ENCODE measurements at places on chromosomes 11 and 22. TPM values are rescaled to one million over a fixed set of nuclear protein-coding genes. Genes with fewer than 3 reads are reported as not detected.

Gene ACTN3
- not detected for polyA plus RNA-seq

Gene LSP1
- 55.9 TPM for polyA plus RNA-seq

Gene CRYBB2
- polyA plus RNA-seq: not detected

Gene SCGB1C1
- polyA plus RNA-seq: not detected

Gene SLC17A6
- not detected for polyA plus RNA-seq

Gene CNGA4
- 0.16 TPM for polyA plus RNA-seq

Gene OR4A5
- polyA plus RNA-seq: not detected

Gene ST14
- polyA plus RNA-seq: 51.7 TPM

Gene CARD16
- polyA plus RNA-seq: 119 TPM

Gene MMP11
- polyA plus RNA-seq: not detected

Gene DSCAML1
- polyA plus RNA-seq: 0.23 TPM

Gene CCDC15
- 0.60 TPM for polyA plus RNA-seq

Gene SCARF2
- 1.9 TPM for polyA plus RNA-seq

Gene ACR
- not detected for polyA plus RNA-seq

Gene RHOD
- 11.2 TPM for polyA plus RNA-seq

Gene APLNR
- polyA plus RNA-seq: 2.6 TPM

Gene MOGAT2
- polyA plus RNA-seq: 28.2 TPM

Gene BBOX1
- polyA plus RNA-seq: not detected

Gene MS4A1
- polyA plus RNA-seq: 0.69 TPM

Gene RTN4RL2
- not detected for polyA plus RNA-seq

Gene NPAS4
- polyA plus RNA-seq: 0.19 TPM

Gene KCTD14
- 15.0 TPM for polyA plus RNA-seq

Gene SCGB1D2
- polyA plus RNA-seq: not detected

Gene GDPD4
- not detected for polyA plus RNA-seq

Gene OR51I1
- polyA plus RNA-seq: not detected

Gene IGF2
- polyA plus RNA-seq: 1.6 TPM

Gene IL18
- 129 TPM for polyA plus RNA-seq

Gene OR52D1
- not detected for polyA plus RNA-seq

Gene LRRC32
- 1.8 TPM for polyA plus RNA-seq

Gene TMEM184B
- polyA plus RNA-seq: 7.2 TPM

Gene BEST1
- 9.6 TPM for polyA plus RNA-seq

Gene OR6T1
- not detected for polyA plus RNA-seq

Gene MS4A2
- 0.26 TPM for polyA plus RNA-seq

Gene BIK
- 39.1 TPM for polyA plus RNA-seq
